BJ (cell line): ENCODE measurements at places on chromosomes 2 and 18.
A peak's percentile ranks its signal among the peaks of the same experiment; 100 is the strongest.

GRCh38 chr18:55768255-55768654, 180.3 kb upstream of the TCF4 start:
- DNase-seq: no peak

- no peak for DNase-seq
Measured at GRCh38 chr18:49907346-49907929, 94.1 kb upstream of the ACAA2 start.

GRCh38 chr2:169911119-169911518, 83.9 kb downstream of the UBR3 start:
- DNase-seq: no peak

DNA sequence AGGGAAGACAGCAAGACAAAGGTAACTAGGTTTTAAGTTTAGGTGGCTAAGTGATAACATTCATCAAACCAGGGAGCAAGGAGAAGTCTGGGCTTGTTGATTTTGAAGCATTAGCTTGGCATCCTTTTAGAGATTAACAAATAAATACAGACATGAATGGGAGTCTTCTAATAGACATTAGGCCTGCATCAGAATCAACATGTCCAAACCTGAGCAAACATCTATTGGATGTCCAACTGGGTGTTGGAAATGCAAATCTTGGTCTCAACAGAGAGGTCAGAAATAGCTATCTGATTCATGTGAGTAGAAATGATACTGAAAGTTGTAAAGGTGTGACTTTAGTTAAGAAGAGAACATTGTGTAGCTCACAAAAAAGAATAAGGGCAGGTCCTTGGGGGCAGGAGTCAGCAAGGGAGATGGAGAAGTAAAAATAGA, 85.5 kb upstream of the RND3 start:
- no peak for DNase-seq

- DNase-seq: no peak
Measured at GRCh38 chr2:85032621-85033020, 61.7 kb downstream of the KCMF1 start.

GRCh38 chr18:75209129-75209950, at the start of gene PTGR3:
Gene PTGR3 (minus strand): TSS chr18:75209139. CDS start chr18:75209058, 81 bp downstream.
- DNase-seq: no peak

- DNase-seq: no peak
Measured at GRCh38 chr2:206115026-206115578, 29.1 kb upstream of the INO80D start.

DNA sequence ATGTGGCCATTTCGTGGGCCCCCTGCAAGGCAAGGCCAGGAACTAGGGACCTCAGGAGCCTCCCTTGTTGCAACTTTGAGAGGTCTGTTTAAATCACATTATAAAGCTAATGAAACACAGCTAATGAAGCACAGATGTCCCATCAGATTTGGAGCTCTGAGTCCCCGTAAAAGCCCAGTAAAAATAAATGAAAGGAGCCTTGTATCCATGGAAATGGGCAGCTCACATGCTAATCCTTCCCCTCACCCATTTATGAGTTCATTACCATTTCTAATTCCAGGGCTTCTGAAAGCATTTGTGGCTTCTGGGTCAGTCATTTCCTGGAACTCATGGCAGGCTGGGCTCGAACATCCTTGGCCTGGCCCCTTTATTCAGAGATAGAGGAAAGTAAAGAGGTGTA, 274.8 kb downstream of the SS18 start:
- DNase-seq: peak; percentile 86

GRCh38 chr18:6605115-6605869, 124.2 kb upstream of the ARHGAP28 start:
- no peak for DNase-seq

DNA sequence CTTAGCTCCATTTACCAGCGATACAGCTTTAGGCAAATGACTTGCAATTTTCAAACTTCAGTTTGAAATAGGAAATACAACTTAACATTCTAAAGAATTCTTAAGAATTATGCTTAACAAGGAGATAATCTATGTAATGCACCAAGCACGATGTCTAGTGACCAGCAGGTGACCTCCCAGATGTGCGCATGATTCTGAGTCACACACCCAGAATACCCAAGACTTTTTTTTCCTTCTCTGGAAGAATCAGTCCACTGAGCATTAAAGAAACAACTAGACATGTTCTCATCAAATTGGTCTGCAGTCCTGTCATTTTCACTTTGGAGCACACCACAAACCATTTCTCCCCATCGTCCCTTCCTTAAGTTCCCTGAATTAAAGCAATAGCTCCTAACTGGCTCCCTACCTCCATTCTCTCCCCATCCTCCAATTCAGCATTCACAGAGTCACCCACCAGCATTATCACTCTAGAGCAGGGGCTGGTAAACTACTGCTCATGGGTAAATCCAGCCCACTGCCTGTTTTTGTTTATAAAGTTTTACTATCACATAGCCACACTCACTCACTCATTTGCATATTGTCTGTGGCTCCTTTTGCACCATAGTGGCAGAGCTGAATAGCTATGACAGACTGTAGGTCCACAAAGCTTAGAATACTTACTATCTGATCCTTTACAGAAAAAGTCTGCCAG, 13.2 kb downstream of the EVA1A start:
- DNase-seq: no peak

DNA sequence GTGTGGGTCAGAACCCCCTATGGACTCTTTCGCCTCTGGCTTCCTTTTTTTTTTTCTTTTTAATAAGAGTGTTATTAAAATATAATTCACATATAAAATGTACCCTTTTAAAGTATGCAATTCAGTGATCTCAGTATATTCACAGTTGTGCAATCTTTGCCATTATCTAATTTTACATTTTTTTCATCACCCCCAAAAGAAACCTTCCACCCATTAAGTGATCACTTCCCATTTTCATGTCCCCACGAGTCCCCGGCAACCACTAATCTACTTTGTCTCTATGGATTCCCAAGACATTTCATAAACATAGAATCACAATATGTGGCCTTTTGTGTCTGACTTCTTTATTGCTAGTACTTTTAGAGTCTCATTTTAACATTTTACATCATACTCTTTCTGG, 38.7 kb upstream of the ANXA4 start:
- DNase-seq: no peak
